COLO829 (cell line): ENCODE measurements at places on chromosomes 3 and 15.

DNA sequence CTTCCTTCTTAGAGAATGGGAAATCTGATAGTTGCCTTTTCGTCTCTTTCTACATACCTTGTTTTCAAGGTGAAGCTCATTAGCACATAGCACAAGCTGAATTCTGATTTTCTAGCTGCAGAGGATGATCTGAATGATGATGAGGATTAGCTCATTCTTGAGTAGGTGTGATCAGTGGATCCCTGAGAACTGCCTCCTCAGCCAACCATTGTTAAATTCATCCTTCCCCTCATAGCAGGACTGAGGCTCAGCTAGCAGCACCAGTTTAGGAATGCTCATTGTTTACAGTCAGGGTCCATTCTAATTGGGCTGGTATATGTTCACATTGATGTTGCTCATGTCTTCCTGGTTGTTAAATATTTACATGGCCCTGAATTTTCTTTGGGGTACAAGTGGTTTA is 299.9 kb upstream of the MME start:
- no peak for DNase-seq

DNA sequence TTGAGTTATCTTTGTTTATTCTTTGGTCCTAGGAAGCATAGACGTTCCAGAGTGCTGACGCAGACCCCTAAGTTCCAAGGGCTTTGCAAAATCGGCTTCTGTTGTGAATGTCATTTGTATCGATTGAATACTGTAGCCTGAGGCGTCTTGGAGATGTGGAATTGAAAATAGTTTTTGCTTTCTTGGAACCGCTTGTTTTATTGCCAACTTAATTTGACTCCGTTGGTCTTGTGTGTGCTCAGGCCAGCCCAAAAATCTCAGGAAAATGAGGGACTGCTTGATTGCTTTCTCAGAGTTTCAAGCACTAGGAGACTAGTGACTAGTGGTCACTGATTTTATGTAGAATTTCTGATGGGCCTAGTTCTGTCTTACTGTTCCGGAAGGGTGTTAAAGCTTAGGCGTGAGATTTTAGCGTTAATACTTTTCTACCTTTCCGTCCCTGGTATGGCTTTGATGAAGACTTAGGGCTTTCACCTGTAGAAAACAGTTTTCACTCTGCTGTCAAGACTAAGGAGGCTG is 263 bp upstream of the UTS2B start:
- peak; percentile 35 for DNase-seq

DNA sequence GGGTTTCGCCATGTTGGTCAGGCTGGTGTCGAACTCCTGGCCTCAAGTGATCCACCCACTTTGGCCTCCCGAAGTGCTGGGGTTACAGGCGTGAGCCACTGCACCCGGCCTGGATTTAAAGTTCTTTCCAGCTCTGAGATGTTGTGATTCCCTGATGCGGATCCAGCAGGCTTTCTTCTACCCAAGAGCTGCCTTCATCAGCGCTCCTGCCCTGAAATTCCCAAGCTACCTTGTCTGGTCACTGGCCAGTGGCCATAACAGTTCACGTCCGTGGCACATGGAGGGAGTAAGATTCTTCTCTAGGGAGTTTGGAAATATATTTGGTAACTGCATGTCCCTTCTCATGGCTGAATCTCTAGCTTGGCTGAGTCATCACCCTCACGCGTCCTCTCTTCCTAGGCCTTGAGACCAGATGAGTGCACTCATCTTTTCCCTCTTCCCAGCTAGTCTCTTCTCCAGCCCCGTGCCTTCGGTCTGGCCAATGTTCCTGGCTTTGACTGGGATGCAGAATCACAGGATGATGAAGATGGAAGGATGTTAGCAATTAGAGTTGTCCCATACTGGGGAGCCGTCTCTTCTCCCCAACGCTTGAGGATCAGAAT is 29.8 kb upstream of the APOD start:
- DNase-seq: no peak

- no peak for DNase-seq
Measured at GRCh38 chr3:12940854-12941253, 99.5 kb upstream of the RPL32 start.

DNA sequence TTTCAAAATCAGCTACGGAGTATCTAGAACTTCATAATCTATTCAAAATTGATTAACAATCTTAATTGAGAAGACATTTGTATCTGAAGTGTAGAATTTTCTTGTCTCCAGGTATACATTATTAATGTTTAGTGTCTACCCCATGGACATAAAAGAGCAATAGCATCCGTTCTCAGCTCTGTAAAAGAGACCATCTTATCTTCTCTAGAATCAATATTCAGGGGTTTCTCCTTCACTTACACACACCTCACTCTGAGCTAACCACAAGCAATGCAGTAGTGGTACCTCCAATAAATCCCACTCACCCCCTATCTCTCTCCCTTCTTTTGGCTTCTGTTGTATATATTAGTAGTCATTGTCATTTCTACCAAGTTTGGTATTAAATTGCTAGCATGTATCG is 16.2 kb downstream of the MBNL1 start:
- DNase-seq: no peak

GRCh38 chr15:82044373-82045178 is 1.2 kb downstream of the MEX3B start:
- no peak for DNase-seq

DNA sequence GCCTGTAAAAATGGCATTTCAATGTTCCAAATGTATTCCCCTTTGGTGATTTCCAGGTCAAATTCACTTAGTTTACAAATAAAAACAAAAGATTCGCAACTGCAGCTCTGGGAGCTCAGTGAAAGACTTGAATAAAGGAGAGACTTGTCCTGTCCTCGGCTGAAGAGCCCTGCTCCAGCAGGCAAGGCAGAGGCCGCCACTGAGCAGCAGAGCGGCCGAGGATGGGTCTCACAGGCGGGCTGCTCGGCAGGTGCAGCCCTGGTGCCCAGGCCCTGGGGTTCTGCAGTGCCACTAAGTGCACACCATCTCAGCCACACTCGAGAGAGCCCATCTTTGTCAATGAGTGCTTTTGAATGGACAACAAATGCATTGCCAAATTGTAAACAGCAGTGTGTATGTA is 856.2 kb downstream of the AGBL1 start:
- no peak for DNase-seq

DNA sequence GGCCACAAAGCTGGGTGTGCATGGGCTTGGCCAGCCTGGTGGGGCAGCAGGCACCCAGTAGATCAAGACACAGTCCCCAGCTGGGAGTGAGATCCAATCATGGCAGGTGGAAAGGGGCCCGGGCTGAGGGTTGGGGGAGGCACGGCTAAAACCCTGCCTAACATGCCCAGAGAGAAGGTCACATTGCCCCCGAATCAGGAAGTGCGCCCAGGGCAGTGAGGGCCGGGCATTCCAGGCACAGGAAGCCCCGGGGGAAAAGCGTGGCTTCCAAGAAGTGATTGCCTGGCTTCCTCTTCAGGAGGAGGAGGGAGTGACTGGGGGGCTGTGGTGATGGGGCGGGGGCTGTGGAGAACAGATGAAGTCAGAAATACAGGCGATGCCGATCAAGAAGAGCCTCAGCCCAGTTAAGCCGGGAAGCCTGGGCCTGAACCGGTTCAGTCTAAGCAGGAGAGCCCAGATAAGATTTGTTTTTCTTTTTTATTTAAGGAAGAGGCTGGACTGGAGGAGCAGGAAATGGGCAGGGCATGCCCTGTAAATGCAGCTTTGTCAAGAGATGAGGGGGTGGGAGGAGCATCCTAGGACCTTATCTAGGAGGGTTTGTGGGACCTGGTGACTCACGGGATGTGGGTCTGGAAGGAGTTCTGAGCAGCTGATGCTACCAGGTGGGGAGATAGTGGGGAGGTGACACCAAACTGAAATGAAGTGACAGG is 83.9 kb downstream of the CHSY1 start:
- DNase-seq: peak; percentile 98

- DNase-seq: no peak
Measured at GRCh38 chr3:99599894-99600293, 38.5 kb upstream of the COL8A1 start.

DNA sequence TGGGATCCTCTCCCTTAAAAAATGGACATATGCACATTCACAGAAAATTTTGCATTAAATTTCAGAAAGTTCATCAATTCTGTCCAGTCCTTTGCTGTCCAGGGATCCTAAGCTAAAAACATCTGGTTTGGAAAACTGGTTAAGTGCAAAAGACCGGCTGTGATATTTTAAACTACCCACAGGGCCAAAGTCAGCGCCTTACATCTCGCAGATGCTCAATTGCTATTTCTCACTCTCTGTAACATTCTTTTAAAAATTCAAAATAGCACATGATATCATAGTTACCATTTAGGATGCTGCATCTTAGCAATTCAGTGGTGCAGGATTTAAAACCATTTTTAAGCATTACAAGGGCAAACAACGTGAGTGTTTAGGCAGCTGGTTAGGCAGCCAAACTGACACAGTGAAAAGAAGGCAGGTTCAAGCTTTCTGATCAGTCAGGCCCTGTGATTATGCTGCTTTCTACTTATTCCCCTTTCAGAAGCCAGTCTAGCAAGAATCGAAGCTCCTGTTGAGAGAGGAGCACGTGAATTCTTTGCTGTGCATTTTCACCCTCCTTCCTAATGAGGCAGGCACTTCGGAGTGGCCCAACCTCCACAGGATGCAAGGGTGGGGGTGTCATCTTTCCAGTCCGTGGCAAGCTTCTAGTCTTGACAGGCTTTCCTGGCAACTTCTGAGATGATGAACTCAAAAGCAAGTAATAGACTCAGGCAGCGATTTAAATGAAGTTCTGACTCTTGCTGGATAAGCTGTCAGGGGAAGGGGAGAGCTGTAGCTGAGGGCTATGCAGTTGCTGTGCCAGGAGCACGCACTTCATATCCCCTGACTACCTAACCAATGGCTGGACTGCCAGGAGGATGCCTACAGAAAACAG is 8.8 kb downstream of the PRICKLE2 start:
- DNase-seq: no peak

DNA sequence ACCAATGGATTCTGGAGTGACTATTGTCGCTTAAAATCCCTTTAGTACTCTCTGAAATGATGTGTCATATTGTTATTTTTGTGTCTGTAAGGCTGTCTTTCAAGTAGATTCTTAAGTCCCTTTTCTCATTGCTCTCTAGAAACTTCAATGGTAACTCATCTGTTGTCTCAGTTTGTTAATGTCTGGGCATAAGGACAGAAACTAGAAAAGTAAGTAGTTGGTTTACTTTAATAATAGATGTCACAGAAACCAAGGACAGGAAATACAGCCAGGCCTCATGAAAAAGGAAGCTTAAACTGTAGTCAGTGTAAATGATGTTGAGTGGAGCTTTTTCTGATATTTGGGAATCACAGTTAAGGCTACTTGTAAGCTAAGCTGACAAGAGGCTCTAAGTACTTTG is 730.2 kb upstream of the DPPA4 start:
- no peak for DNase-seq

DNA sequence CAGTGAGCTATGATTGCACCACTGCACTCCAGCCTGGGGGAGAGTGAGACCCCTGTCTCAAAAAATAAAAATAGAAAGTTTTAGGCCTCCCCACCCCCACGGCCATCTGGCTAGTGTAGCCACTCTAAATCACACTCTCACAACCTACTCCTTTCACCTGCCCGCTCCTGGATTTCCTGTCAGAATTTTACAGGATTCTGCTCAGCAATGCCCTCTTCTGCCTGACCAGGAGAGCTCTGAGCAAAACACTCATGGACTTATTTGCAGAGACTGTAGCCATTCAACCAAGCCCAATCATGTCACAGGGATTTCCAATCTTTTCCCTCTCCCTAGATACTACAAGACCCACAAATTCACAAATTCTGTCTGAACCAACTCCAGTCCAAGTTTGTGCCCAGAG is 242.6 kb upstream of the TPRG1 start:
- DNase-seq: no peak

DNA sequence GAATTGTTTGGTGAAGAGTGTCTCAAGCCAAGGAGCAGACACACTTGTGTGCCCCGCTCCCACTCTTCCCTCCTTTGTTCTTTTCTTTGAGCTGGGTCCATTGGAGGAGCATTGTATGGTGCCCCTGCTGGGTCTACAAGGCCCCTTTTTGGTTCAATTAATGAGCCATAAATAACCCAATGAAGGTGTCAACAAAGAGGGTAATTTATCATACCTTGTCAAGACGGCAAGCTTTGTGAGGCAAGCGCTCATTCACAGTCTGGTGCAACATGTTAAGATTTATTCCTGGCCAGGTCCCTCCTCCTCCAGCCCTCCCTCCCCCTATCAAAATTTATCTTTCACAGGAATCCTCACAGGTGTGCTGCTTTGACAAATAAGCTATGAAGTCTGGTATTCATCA is 300.1 kb downstream of the RORA start:
- no peak for DNase-seq

DNA sequence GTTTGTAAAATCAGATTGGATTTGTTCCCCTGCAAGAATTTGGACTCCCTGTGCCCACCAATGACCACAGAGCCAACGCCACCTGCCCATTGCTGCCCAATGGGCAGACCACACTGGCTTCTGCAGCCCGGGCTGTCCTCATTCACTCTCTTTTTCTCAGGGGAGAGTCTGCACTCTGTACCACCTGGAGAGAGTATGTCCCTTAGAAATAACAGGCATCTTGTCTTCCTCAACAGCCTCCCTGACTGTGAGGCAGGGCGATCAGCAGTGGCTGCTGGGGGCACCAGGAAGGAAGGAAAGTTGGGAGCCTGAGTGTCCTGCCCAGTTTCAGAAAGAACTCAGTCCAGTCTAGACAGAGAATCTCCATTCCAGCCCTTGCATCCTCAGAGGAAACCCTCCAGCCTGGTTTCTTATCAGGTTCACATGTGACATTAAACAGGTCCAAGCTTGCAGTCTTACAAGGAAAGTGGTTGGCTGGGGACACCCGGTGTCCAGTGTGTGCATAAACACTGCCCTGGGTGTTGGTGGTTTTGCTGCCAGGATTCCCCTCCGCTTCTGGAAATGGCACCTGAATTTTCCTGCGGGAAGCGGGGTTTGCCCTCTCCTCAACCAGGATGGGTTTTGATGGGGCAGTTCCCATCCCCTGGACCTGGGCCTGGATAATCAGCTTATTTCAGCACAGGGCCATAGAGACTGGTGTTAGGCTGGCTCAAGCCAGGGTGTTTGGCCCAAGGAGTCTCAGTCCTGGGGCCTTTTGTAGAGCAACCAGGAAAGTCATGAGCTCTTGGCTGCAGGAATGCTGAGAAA is 37.2 kb downstream of the SSUH2 start:
- DNase-seq: peak; percentile 21

DNA sequence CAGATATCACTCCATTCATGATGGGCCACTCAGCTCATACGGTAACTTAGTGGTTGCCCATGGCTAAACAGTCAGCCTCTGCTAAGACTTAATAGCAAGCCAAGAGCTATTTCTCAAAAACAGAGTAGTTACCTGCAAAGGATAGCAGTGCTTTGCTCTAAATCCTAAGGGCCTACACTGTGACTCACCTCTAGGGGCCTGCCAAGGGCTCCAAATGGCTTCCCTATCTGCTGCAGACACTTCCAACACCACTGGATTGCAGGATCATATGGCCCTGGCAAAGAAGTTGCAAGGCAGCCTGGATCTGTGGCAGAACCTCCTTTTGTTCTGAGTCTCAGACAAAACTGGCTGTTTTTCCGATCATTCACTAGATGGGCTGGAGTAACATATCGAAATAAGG is 17.8 kb downstream of the CGGBP1 start:
- no peak for DNase-seq
